Kidney capillary endothelial cell (primary cell): ENCODE measurements at places on chromosomes 2 and 18.

DNA sequence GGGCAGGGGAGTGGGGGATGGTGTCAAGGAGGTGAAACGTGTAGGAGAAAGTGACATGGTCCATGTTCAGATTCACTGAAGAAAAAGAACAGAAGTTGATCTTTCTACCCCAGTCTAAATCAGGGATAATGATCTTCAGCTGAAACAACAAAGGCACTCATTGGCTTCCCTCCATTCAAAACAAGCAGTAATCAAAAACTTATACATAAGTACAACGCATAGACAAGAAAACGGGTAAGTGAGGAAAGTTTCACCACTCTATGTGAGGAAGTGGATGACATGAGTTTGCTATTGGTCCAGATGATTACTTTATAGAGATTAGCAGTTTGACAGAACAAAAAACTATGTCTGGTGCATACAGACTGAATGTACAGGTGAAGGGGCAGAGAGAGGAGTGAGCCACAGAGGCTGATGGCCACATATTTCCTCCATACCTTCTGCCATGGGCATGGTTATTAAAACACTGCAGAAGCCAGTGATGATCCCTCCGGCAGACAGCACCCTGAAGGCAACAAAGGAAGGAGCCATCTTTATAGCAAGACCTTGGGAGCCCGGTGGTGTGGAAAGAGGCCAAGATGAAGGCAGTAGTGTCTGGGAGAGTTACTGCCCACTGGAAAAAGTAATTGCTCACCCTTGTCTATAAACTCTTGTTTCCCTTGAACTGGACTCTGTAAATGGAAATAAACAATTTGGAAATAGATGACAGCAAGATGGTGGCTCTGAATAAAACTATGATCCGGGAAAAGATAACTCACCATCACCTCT, 57.7 kb downstream of the SLC25A12 start:
- no peak for DNase-seq

GRCh38 chr2:62038975-62039771, 133.7 kb downstream of the COMMD1 start:
- no peak for DNase-seq

- DNase-seq: no peak
Observed at GRCh38 chr18:48006415-48007175, 76.1 kb upstream of the SMAD2 start.

- DNase-seq: no peak
Observed at GRCh38 chr2:215529271-215529670, 93.4 kb upstream of the FN1 start.

DNA sequence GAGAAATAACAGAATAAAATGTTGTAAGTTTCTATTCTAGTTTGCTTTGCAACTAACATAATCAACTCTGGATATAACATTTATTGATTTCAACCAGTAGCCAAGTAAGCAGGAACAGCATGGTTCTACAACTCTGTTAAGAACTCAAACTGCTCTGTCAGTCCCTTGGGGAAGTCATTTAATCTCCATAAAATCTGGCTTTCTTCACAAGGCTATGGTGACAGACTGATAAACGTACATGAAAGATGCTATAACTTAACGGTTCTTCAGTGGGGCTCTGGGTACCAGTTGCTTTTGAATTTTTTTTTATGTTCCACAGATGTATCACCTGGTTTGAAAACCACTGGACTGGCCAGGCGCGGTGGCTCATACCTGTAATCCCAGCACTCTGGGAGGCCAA, 10.3 kb downstream of the PSME4 start:
- no peak for DNase-seq

DNA sequence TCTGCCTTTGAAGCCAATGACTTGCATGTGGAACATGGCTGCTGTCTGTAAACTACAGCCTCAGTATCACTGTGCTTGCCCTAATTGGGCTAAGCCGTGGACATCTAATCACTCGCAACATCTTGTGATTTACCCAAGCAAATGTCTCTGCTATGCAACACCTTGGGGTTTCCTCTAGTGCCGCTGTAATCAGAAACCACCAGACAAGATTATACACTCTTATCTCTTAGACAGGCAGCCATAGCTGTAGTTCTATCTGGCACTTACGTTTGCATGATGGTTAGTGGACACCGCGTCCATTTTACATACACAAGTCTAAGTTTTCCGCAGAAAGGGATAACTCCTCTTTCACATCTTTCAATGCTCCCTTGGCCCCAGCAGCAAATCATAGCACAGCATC, 204.3 kb upstream of the CCDC68 start:
- DNase-seq: no peak

GRCh38 chr2:170436077-170436943, 258.4 kb downstream of the MYO3B start:
- DNase-seq: no peak

GRCh38 chr2:196725882-196726281, 73.6 kb downstream of the GTF3C3 start:
- DNase-seq: no peak

- DNase-seq: no peak
Observed at GRCh38 chr18:28269750-28270149, 92.8 kb upstream of the CDH2 start.

GRCh38 chr2:26570083-26570430, 71.1 kb downstream of the CIB4 start:
- DNase-seq: no peak

DNA sequence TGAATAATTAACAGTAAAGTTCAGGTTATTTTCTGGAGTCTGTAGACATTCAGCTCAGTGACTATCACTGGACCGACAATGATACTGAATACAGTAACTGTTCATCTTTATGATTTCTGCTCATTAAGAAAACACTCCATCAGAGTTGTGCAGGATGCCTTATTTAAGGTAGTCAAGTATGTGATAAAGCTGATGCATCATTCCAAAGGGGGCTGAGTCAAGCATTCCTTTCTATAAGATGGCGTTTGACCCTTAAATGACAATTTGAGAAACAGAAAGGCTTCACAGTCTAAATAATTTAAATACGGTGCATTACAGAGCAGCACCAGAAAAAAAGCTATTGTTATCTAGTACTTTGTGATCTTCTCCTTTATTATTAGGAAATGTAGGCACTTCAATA, 131.1 kb downstream of the CDH2 start:
- no peak for DNase-seq

DNA sequence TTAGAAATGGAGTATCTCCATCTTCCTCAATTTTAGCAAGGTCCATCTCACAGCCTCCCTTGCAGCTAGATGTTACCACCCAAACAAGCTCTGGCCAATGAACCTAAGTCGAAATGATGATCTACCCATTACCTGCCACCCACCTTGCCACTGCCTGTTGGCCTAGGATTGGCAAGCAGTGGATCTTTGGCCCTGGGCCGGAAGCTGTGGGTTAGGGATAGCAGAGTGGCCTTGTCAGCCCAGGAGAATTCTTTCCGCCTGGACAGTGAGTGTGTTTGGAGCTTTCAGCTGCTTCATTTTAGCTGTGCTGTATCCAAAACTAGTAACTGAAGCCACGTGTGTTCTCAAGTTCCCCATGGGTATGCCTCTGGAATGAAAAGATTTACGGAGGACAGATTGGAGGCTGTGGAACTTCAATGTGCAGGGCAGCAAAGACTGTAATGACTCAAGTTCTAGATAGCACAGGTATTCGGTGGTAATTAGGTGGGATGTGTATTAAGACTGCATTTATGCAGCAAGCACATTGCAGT, 7.7 kb upstream of the PARD6G start:
- DNase-seq: no peak

GRCh38 chr2:60555066-60555782, 1.8 kb upstream of the BCL11A start:
- peak; percentile 66 for DNase-seq

GRCh38 chr2:41194230-41194629, 742.3 kb upstream of the SLC8A1 start:
- peak; percentile 50 for DNase-seq

DNA sequence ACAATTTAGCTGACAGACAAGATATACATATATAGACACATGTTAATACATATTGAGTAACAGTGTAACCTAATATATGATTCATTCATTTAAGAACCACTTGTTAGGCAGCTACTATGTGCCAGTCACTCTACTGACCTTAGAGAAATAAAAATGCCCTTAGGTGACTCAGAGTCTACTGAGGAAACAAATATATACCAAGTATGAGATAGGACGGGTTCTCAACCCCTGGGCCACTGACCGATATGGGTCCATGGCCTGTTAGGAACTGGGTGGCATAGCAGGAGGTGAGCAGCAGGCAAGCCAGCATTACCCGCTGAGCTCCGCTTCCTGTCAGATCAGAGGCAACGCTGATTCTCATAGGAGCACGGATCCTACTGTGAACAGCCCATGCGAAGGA, 14.8 kb downstream of the STRN start:
- peak; percentile 26 for DNase-seq

DNA sequence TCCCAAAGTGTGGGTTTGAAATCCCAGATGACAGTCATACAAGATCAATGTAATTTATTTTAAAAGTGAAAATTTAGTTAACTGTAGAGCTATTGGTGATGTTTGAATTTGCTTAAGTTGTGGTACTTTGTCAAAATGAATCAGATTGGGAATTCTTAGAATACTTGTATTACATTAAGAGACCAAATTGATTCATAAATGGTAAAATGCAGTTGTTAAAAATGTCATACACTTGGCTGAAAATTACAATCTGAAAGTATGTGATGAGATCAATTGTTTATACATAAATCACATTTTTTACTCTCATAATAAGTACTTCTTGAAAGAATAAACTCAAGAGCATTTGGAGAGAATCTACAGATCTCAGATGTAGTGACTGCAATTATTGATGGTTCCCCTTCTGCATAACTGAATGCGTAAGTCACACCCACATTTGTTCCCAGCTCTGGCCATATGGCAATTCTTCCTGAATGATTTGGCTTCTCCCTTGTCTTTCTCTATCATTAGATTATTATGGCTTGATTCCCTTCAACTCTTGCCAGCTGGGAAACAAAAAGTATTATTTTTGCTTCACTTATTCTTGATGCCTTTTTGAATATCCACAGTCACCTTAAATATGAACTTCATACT, 558.5 kb downstream of the CPS1 start:
- DNase-seq: no peak

DNA sequence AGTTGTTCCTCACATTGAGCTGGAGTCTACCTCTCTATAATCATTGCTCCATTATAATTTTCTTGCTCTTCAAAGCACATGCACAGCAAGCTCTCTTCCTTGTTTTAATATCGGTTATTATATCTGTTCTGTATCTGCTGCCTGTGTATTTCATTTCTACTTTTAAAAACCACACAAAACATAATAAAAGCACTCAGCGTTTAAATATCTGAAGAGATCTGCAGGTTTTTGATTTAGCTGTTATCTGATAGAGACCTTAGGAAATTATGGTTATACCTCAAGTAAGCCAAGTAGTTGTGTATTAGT, 49.0 kb downstream of the SERPINB7 start:
- no peak for DNase-seq

DNA sequence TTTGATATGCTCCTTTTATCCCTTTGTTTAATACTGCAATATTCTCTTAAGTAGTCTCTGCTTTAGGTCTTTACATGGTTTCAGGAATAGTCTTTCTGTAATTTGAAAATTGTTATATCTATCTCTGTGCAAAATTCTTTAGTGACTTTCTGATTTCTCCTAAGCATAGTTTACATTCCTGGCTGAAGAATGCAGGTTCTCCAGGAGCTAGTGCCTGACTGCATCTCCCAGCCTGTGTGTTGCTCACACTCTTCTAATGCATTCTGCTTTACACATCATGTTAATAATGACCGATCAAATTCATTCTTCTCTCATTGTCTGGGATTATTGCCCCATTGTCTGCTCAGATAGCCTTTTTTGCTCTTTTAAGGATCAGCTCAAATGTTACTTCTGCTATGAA, 1349.2 kb downstream of the DSC3 start:
- no peak for DNase-seq

DNA sequence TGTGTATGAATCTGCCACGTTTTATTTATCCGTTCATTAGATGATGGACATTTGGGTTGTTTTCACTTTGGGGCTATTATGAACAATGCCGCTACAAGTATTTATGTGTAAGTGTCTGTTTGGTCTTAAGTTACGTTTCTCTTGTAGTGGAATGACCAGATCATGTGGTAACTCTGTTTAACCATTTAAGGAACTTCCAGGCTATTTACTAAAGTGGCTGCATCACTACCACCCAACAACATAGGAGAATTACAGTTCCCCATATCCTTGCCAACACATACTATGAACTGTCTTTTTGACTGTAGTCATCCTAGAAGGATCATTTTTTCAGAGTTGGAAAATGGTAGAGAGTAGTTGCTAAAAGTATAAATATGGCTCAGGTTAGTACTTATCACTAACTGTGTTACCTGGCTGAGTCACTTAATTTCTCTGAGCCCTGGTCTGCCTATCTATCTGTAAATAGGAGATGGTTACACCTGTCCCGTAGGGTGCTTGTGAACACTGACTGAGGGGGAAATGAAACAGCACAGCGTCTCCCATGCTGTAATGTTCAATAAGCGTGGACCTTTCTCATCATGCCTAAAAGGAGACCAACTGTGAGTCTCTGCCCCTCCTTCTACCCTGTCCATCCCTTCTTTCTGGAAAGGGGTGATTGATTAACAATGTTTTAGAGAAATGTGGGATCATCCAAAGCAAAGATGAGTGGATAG, 103.1 kb downstream of the SH3RF3 start:
- DNase-seq: no peak
